ENCODE measurements at places on chromosomes 13 and 19.

DNA sequence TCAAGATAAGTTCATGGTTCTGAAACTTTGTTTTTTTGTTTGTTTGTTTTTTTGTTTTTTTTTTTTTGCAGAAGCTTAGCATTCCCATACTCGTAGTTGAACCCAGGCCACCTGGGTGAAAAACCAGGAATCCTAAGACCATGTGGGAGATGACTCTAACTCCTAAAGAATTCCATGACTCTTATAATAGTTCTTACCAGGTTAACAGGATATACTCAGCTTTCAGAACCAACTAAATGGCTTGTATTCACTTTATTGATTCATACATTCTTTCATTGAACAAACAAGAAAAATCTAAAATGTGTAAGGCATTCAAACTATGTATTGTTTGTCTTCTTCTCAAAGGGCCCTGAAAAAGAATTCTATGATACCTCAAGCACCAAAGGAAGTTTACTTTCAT lies 40.5 kb upstream of the KLF5 start:
- no peak for DNase-seq

DNA sequence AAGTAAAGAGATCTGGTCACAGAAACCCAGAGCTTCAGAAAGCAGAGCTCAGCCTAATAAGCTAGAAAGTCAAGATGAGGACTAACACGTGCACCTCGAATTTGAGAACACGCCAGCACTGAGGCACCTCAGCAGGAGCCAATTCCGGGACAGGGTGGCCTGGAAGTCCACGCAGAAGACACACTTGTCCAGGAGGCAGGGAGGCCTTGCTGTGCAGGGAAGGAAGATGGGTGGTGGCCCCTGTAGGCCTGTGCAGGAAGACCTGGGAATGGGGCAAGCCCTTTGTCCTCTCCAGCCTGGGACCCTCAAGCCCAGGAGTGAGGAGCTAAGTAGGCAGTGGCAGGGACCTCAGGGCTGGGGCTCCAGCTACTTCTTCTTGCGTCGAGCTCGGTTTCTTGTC lies 16.3 kb upstream of the VSTM2B start:
- no peak for DNase-seq

DNA sequence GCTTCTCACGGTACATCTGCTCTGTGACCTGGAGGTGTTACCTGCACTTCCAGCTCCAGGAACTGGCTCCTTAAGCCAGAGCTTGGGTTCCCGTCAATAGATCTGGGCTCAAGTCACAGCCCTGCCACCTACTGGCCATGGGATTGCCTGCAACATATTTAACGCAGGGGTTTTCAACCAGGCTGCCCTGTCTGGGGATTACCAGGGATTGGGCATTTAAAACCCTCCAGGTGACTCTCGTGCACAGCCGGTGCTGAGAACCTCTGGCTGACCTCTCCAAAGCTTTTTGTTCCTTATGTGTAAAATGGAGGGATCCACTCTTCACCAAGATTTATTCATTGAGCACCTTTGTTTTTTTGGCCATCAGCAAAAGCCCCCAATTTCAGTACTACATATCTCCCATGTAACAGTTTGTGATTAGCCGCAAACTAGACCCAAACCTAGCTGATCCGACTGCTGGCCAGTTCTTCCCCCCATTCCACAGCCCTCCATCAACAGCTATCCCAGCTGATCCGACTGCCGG lies 76.6 kb upstream of the STK24 start:
- peak; percentile 83 for DNase-seq

GRCh38 chr19:39352381-39353255 lies 10.4 kb downstream of the SAMD4B start:
- no peak for DNase-seq

DNA sequence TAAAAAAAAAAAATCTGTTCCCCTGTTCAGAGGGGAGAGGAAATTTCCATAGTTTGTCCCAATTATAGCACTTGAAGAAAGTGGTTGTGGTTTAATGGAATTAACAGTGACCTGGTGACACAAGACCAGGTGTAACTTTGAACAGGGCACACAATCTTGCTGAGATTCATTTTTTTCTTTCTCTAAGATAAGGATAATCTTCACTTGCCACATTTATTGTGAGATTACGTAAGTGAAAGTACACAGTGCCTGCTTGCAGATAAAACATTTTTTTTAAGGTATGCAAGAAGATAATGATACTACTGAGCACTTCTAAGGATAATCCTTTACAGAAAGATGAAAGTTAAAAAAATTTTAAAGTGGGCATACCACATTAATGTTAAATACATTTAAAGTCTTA lies 448.1 kb downstream of the DIAPH3 start:
- no peak for DNase-seq

GRCh38 chr19:6616011-6616410 lies 25.1 kb upstream of the CD70 start:
- DNase-seq, result no peak

DNA sequence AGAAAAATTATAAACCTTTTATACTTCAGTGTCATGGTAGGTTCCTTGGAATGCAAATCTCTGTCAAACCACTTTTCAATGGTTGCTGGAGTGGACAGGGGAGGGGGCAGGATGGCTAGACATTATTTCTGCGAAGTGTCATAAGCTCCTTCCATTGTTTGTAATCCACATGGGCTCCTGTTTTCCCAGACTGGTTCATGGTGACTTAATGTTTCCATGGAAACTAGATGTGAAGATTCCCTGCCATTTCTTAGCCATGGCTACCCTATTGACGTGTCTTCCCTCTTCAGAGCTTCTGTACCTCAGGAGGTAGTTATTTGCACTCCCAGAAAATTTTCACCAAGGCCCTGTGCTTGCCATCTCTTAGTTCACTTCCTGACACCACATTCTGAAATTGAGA lies 95.3 kb downstream of the UFM1 start:
- DNase-seq, result no peak

DNA sequence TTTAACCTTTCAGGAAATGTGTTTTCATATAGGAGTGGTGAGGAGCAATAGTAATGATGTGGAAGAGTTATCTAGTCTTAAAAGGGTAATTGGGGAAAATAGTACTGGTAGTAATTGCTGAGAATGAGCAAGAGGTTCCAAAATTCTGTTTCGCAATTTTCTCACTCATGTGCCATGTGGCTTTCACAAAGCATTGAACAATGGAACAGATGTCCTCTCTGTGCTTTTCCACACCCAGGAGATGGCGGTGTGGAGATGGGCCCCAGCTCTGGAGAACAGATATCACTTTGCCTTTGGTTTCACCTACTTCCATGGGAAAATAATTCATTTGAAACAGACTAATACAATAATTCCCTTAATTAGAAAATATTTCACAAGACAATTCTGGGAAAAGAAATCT lies 170.0 kb upstream of the SLC10A2 start:
- peak; percentile 41 for DNase-seq

DNA sequence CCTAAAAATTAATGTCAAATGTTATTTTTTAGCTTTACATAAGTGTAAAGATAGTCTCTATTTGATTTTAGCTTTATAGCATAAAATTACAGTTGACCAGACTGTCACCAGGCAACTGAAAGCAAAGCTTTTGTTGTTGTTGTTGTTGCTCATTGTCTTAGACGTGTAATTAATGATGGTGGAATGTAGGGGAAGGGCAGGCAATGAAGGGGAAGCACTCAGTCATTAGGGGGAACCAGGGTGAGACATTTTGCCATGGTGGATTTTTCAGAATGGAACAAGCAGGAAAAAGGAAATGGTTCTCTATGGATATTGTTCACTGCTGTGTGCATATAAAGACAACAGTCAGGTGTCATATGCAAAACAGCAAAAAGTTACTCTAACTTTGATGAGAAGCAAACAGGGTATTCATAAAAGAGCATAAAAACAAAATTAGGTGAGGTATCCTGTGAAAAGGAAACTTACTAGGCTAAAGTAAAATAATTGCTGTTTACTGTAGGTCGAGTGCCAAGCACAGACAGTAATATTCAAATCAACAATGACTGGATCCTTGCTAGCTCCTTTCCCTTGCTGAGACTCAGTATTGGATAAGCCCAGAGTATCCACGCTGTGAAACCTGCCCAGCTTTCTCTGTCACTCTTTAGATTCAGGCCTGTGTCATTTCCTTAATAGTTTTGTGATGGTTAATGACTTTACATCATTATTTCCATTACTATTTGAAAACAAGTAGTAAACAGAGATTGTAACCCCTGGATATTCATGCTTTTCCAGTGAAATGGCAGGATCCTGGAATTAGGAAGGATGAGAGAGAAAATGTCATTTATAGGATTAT lies 110.5 kb downstream of the LRCH1 start:
- no peak for DNase-seq

- no peak for DNase-seq
These were observed 5.3 kb upstream of the PROZ start for GRCh38 chr13:113152984-113153809.

- DNase-seq, result no peak
These were observed 45.6 kb downstream of the NFIX start for GRCh38 chr19:13040948-13041292.

DNA sequence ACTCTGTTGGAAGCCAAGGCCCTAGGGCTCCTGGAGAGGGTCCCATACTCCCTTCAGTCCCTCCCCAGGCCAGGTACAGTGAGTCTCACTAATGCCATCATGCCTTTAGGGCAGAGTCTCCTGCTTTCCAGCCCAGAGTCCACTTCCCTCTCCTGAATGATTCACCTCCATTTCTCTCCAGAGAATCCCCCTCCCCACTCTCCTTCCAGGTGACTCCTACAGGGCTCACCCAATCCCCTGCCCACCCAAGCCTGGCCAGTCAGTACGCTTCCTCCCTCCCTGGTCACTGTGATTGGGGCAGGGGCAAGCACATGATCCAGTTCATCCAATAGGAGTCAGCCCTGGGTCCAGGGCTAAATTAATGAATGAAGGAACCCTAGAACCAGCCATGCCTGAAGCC lies 35.0 kb upstream of the PNMA8B start:
- DNase-seq, result no peak

DNA sequence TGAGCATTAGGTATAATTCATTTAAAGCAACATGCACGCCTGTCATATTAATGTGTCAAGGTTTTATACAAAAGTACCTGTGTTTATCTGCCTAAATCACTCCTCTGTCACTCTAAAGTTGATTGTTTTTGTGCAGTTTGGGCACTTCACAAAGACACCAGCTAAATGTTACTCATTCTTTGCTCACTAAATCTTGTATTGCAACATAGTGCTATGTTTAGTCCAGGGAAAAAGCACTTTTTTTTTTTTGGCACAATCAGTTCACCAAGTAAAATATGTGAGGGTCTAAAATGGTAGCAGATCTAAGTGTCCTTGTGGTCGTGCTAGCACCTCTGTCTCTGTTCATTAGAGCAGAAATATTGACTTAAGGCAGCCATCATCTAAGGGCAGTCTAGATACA lies 2526.7 kb upstream of the PCDH20 start:
- no peak for DNase-seq

GRCh38 chr13:112428704-112429103 lies 52.5 kb downstream of the SPACA7 start:
- no peak for DNase-seq

GRCh38 chr19:47037766-47038165 lies 10.7 kb downstream of the TMEM160 start:
- DNase-seq, result no peak

DNA sequence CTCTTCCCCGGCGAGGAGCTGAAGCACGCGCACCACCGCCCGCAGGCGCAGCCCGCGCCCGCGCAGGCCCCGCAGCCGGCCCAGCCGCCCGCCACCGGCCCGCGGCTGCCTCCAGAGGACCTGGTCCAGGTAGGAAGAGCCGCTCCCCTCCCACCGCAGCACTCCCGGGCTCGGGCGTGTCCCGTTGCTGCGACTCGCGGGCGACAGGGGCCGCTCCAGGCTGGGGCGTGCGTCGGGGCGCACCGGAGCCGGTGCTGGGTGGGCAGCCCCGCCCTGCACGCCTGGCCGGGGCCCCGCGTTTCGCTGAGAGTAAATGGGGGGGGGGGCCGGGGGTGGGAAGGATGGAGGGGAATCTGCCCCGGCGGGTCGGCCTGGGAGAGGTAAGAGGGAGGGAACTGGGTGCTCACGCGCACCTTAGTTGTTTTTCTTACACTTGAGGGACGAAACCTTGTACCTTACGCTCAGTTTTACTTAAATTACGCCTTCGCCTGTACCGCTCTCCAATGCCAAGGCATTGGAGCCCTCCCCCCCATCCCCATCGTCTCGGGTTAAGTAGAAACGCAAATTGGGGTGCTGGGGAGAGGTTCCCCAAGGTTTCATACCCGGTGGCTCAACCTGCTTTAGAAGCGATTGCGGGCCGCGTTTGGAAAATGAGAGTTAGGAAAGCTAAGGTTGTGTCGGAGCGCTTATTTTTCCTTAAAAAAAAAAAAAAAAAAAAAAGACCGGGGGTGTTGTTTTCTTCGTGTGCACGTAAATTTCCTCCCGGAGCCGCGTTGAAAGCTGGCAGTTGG lies 850 bp downstream of the KLF5 start:
- DNase-seq, result peak; percentile 41

DNA sequence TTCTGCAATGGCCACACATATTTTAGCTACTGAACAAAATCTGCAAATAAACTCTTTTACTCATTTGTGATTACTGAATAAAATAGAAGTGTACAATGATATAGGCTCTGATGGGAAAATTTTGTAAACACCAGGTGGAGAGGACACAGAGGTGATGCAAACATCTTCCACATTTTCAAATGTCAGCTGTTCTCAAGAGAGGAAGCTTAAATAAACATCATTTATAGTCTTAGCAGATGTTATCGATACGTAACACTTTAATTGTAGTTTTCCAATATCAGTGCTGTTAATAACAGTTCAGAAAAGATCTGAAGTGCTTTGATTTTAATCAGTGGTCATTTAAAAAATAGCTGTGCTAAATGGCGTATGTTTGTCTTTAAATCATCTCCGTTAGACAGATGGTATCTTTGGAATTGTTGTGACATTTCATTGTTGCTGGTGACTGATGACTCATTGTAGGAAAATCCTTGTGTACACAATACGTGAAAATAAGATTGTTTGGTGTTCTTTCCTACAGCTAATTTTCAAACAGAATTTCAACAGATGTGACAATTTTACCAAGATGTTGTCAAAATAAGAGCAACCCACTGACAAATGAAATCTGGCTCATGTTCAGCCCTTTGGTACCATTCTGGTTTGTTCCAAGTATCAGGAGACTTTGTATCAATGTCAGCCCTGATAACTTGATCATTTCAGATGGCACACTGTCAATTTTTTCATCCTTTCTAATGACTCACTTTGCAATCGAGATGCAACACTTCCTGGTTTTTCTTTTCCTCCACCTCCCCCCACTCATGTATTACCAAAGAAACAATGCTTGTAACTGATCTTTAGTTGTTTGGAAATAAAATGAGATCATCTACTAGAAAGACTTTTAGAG lies 516.0 kb downstream of the DCT start:
- peak; percentile 94 for DNase-seq

- no peak for DNase-seq
These were observed 22.3 kb downstream of the EPS15L1 start for GRCh38 chr19:16449330-16449961.

DNA sequence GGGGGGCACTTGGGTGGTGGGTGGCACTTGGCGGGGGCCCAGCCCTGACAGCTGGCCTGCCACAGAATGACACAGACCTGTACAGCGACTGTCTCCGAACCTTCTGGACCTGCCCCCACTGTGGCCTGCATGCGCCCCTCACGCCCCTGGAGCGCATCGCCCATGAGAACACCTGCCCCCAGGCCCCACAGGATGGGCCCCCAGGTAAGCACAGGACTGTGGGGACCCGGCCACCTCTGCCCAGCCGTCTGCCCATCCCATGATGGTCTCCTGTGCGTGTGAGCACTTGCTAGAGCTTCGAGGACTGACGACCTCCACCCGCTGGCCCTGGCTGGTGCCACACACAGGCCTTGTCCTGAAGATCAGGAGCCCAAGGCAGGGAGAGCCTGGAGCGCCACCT lies 32.0 kb downstream of the DHX34 start:
- no peak for DNase-seq

All from NCI-H2171 treated with DMSO at 0.1 percent for 48 hours (cell line).